Activated naive CD4-positive, alpha-beta T cell treated with anti-CD3 and anti-CD28 coated beads for 36 hours (primary cell): ENCODE measurements at places on chromosomes 5 and 9. TPM values are rescaled to one million over a fixed set of nuclear protein-coding genes. Genes with fewer than 3 reads are reported as not detected.

- peak; percentile 39 for DNase-seq
Measured at GRCh38 chr5:90528601-90529193, 687 bp downstream of the LYSMD3 start.

Gene CYSRT1
- total RNA-seq: 0.26 TPM

Gene ARL10
- total RNA-seq: 5.1 TPM

Gene LMNB1
- total RNA-seq: 289 TPM

DNA sequence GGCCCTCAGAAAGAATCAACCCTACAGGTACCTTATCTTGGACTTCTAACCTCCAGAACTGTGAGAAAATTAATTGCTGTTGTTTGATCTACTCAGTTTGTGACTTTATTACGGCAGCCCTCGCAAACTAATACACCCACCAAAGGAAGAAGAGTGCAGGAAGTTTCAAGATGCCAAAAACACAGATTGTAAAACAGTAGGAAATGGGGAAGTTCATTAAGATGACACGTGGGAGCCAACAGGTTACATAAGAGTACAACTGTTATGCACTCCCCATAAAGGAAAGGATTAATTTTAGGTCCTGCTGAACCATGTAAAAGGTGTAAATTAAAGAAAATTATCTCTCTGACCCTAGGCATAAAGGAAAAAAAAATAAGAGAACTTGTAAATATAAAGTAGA is 294.3 kb downstream of the EPB41L4A start:
- no peak for DNase-seq

Gene ORM2
- not detected for total RNA-seq

- DNase-seq: no peak
Measured at GRCh38 chr9:17487467-17487866, 91.4 kb upstream of the SH3GL2 start.

DNA sequence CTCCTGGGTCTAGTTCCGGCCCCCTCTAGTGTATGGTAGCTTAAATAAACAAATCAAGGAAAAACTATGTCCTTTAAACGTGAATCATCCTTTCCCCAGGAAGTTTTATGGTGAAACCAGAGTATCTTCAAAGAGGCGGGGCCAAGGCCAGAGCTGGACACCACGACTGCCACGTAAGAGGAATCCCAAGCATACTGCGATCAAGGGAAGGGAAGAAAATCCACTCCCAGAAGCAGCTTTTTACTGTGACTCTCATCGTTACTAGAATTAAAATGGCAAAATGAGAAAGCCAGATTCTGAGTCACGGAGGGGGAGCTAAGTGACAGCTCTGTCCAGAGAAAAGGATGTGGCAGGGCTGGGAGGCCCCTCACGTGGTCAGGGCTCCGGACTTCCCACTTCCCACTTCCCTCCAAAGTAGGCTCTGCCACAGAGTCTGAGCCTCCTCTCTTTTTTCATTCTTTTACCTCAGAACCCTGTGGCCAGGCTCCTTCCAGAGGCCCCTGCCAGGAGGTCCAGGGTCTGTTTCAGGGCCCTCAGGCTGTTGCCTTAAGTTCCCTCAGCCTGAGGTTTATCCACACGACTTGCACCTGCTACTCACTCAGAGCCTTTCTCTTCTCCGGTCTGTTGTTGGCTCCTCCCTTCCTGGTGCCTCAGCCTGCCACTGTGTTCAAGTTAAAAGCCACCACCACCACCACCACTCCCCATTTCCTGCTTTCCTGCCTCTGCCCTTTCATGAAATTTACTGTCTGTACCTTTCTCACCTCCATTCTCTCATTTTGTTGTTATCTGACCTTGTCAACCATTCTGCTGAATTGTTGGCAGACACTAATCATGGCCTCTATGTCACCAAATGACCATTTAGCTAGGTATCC is 1.4 kb upstream of the GLRX start:
- DNase-seq: peak; percentile 78

Gene HSPB3
- total RNA-seq: not detected

GRCh38 chr5:137313526-137314175 is 185.5 kb downstream of the SPOCK1 start:
- no peak for DNase-seq

Gene NDST1
- 2.4 TPM for total RNA-seq

DNA sequence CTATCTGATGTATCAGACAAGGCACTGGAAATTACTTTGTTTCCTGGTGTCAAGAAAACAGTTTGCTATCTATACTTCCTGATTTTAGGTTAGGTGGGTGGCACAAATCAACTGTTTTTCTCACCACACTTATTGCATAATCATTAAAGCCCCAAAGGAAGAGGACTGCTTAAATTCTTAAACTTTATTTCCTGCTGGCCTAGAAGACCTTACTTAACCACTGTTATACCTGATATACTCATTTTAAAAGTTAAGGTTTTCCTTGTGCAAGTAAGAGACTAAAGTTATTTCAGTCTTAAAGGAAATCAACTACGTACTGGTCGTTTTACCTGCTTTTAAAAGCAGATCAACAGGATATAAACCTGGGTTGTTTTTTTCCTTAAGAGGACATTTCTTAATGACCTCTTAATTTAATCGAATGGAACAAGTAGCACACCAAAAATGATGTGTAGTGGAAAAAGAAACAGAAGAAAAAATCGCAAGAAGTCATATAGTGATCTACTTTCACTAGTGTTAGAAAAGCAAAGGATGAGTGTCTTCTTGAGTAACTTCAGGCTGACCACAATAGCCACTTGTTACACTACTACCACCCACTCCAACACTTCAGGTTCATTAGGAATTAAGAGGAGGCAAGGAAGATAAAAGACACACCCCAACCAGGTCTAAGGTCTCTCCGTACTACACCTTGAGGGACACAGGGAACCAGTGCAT is 974 bp downstream of the CLINT1 start:
- peak; percentile 44 for DNase-seq

Gene FOXD4L5
- not detected for total RNA-seq

- DNase-seq: no peak
Measured at GRCh38 chr9:18606846-18607245, 132.9 kb downstream of the ADAMTSL1 start.

GRCh38 chr9:116074658-116075057 is 78.9 kb upstream of the PAPPA start:
- DNase-seq: no peak

DNA sequence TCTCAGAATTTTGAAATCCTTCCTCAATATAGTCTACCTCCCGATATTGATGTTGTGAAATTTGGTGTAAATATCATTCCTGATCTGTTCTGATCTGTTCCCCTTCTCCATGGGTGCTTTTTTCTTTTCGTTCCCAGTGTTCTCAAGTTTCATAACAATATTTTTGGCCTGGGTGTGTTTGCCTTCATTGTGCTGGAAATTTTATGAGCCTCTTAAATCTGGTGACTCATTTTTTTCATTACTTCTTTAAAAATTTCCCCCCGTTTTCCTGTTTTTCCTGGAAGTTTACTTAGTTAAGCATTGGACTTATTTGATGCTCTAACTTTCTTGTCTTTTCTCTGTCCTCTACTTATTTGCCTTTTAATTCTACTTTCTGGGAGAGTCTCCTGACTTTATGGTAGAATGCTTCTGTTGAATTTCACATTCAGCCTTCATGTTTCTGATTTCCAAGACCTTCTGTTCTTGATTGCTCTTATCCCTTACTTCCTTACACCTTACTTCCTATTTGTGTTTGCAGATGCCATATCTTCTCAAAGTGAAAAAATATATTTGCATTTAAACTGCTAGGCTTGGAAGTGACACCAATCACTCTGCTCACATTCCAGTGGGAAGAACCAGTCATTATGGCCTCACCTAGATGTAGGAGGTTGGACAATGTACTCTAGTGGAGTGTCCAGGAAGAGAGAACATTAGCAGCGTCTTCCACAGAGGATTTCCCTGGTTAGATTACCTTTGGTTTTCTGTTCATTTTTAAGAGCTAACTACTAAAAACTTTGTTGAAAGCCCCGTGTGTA is 441.9 kb downstream of the ARHGEF28 start:
- DNase-seq: no peak

DNA sequence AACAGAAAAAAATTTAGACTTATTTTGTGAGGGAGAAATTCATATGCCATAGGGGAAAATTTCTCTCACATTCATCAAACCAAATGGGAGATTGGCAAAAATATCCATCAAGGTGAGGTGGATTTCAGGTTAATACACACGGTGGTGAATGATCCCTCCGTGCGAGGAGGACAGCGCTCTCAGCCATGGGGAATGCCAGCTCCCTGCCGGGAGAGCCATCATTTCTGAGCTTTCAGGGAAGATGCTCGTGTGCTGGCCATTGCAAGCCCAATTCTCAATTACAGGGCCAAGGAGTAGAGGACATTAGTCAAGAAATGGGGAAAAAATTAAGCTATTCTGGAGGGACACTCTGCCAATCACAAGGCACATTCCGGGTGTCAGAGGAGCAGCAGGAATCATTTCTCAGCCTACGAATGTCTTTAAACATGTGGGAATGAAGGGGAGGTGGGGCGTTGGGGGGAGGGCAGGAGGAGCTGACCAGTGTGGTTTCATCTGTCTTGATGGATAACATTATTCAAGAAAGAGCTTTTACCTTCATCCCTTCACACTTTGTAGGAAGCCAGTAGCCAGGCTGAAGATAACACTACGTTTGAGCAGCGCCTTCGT is 165.5 kb downstream of the DAB2IP start:
- no peak for DNase-seq

DNA sequence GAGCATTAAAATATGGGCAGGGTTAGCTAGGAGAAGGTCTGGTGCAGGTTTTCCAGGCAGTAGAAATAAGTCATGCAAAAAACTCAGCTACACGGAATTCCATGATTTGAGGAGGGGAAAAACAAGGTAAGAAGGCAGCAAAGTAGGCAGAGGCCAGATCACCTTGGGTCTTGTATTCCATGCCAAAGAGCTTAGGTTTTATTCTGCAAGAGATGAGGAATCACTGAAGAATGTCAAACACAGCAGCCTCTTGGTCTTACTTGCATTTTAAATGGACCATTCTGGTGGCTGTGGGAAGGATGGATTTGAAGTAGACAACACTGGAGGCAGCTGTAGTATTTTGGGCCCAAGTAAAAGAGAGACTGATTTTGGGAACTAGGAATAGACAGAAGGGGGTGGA is 8.6 kb downstream of the TRPM3 start:
- DNase-seq: no peak

DNA sequence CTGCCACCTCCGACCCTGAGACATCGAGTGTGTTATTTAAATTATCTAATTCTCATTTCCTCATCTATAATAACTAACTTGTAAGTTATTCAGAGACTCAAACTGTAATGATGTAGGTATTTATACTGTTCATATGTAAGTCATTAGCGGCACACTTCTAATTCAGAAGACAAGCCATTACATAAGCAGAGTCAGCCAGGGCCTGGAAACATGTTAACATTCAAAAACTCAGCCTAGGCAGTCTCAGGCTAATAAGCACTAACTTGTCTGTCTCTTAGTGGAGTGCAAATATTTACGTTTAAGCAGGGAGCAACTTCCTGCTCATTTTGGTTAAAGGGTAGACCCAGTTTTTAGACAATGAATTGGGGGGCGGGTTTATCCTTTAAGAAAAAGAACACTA is 598.4 kb downstream of the ACTL7B start:
- no peak for DNase-seq

DNA sequence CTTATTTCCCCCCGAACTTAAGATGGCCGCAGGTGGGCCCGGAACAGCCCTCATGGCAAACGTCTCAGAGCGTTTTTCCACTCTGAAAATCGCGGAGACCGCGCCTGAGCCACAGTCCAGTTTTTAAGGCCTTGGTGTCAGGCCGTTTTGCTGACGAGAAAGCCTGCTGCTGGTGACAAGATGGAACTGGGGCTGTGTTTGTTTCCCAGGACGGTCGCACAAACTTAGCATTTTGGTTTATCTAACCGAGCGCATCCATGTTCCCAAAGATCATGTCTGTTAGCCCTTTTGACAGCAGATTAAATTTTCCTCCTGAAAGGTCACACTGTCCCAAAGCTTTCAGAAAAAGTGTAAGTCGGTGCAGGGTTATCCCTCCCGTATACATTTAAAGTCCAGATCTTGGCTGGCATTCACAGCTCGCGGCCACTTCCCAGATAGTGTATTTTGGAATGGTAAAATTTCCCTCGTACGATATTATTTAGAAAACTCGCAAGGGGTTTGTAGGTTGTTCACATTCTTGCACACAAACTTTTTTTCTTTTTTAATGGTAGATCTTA is 812 bp downstream of the SREK1 start:
- no peak for DNase-seq

GRCh38 chr5:32500181-32500580 is 55.6 kb upstream of the ZFR start:
- DNase-seq: no peak

Gene UBE2B
- 116 TPM for total RNA-seq

GRCh38 chr5:166281433-166281832 is 2010.0 kb upstream of the WWC1 start:
- no peak for DNase-seq

- DNase-seq: no peak
Measured at GRCh38 chr5:52605317-52606313, 182.1 kb upstream of the ITGA1 start.

Gene TARS1
- 260 TPM for total RNA-seq

Gene ANKRD31
- 0.36 TPM for total RNA-seq

- no peak for DNase-seq
Measured at GRCh38 chr5:113632996-113633395, 119.5 kb downstream of the YTHDC2 start.

Gene TUT7
- 22.7 TPM for total RNA-seq

DNA sequence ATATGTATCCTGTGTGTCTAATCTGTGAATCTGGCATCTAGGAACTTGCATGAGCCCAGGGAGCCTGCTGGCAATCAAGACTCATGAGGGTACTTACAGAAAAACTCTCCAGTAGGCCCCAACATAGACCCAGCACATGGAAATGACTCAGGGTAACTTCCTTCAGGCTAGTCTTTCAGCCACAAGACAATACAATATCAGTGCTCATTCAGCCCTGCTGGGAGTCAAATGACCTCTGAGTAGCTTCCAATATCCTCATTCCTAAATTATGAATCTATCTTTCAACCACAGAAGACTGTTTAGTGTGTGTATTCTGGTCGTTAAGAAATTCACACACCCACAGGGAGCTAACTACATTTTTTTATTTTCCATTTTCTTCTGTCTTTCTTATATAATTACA is 1273.0 kb downstream of the EFNA5 start:
- no peak for DNase-seq

- no peak for DNase-seq
Measured at GRCh38 chr9:111955048-111955447, 58.4 kb downstream of the UGCG start.

DNA sequence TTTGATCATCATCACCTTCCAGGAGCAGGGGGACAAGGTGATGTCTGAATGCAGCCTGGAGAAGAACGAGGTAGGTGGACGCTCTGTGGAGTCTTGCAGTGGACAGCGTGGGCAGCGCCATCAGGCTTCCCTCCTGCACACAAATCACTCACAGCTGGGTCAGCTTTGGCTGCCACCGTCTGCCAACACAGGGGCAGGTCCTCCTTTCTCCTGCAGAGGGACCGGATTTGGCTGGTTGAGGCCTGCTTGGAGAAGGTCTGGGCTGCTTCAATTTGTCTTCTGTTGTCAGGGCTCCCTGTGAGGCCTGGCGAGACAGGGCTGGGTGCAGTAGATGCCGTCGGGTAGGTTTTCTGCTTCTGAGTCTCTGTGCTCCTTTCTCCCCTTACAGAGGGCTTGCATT is 180.6 kb downstream of the CACNA1B start:
- no peak for DNase-seq

- DNase-seq: no peak
Measured at GRCh38 chr5:107813559-107813958, 142.8 kb upstream of the EFNA5 start.

Gene EFNA5
- not detected for total RNA-seq

GRCh38 chr9:108802967-108803366 is 52.8 kb downstream of the ACTL7B start:
- no peak for DNase-seq

Gene ITK
- total RNA-seq: 340 TPM

Gene ECSCR
- 0.74 TPM for total RNA-seq

Gene ZNF658
- 1.7 TPM for total RNA-seq

Gene FPGS
- 67.8 TPM for total RNA-seq

- no peak for DNase-seq
Measured at GRCh38 chr9:114278881-114279570, 43.9 kb upstream of the ORM1 start.
